ENCODE measurements at places on chromosomes 11 and 22.
A peak's percentile ranks its signal among the peaks of the same experiment; 100 is the strongest.

- DNase-seq: no peak
These were observed 77.2 kb upstream of the FTH1 start for GRCh38 chr11:62044639-62045121.

DNA sequence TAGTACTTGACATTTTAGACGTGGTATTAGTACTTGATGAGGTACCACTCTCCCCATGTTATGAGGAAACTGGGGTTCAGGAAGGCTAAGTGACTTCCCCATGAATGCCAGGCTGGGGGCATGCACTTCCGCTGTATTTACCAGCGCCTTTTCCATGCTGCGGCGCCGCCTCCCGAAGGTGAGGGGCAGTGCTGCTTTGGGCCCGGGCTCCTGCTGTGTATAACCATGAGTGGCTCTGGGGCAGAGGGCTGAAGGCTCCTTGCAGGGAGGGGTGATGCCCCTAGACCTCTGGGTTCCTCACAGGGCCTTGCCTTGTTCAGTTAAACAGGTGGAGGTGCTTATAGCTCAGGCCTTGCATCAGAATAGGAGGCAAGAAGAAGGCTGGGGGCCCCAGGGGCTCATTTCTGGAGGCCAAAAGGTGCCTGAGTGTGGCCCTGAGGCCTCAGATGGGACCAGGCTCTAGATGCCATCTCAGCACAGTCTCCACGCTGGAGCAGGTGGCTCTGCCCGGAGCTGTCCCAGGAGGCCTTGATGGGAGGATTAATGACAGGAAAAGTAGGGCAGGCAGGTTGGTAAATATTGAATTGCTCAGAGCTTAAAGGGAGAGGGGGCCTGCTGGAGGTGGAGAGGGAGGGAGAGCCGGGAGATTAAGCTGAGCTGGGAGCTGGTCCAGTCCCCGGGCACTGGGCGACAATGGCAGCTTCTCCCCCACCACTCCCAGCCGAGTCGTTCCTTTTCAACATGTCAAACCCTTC, 129.6 kb downstream of the CEP164 start:
- DNase-seq: no peak

GRCh38 chr22:44956840-44957767, 52.7 kb downstream of the PHF21B start:
- DNase-seq: no peak

- DNase-seq: no peak
These were observed 69.5 kb downstream of the DBX1 start for GRCh38 chr11:20090654-20091374.

- no peak for DNase-seq
These were observed 162.3 kb downstream of the FBXO7 start for GRCh38 chr22:32636884-32637283.

DNA sequence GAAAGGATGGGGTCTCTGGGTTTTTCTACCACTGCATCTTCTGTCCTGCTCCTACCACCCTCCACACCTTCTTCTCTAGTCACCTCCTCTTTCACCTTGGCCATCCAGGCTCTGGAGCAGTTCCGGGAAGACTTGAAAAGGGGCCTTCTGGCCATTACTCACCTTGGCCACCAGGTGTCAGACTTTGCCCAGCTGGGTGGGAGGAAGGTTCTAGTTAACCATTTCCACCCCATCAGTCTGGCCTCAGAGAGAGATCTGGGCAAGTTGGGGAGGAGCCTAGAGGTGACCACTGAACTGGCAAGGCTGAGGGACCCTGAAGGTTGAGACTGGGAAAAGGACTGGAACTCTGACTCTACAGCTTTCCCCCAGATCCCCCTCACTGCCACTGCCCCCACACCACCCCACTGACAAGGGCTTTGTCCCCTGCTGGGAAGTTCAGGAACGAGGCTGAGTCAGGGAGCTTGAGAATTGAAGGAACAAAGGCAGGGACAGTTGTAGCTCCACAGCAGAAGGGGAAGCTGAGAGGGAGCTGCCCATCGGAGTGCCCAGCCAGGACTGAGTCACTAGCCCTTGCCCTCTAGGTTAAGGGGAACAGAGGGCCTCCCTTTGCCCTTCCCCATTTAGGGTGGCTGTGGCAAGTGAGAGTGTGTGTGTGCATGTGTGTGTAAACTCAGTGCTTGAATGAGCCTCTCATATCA, 3.7 kb upstream of the POLD4 start:
- DNase-seq: no peak

GRCh38 chr11:36149538-36150242, 139.5 kb downstream of the COMMD9 start:
- DNase-seq: peak; percentile 86

- peak; percentile 1 for DNase-seq
These were observed 63.4 kb downstream of the RCN1 start for GRCh38 chr11:32154275-32154674.

DNA sequence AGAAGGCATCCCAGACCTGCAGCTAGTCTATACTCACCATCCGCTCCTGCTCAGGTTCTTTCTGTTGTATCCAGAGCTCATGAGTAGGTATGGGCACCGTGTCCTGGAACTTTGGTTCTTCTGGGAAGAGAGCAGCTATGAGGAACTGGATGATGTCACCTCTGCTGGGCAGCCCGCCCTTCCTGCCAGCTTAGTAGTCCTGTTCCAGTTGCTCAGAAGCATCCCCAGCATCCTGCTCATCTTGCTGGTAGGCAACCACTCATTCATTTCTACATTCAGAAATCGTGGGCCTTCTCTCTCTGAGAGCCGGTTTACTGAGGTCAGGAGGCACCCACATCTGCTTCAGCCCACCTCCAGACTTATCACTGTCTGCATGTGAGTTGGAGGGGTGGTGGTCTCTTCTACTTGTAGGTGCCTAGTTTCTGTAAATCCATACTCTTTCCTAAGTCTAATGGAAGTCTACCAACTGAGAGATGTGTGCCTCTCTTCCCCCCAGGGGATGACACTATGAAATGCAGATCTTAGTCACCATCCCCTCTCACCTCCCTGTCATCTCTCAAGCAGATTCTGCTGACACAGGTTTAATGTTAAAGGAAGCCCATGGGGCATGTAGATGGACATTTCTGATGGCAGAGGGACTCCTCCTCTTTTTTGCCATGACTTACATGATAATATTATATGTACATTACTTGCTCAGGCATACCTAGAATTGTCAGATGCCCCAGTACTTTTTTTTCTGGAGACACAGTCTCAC, 29.6 kb upstream of the CCDC134 start:
- DNase-seq: no peak

DNA sequence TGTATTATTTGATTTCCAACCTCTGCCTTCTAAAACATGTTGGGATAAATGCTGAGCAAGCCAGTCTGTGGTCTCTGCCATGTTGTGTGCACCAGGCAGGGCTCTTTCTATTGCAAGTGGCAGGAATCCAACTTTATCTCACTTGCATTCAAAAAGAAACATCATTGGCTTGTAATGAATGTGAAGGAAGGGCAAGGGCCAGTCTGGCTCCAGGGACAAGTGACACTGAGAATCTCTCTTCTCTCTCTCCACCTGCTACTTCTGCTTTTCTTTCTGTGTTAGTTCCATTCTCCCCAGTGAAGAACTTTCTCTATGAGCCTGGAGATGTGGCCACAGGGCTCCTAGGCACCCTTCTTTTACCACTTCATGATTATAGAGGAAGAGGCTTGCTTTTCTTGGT, 329.9 kb upstream of the NCAM1 start:
- DNase-seq: no peak

DNA sequence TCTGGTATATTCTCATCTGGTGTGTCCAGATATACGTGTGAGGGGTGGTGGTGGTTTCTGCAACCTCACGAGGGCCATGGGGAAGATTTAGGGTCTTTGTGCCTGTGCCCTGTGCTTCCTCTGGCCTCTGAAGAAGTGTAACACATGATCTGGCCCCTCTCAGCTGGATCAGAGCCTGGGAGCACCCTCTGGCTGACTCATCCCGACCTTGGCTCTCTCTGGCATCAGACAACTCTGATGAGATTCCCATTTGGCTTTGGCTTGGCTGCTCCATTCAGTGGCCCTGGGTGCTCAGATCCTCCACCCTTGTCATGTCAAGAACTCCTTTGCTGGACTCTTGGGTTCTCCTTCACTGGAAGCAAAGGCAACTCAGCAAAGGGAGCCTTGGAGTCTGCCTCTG, 45.2 kb downstream of the RASSF10 start:
- DNase-seq: no peak

DNA sequence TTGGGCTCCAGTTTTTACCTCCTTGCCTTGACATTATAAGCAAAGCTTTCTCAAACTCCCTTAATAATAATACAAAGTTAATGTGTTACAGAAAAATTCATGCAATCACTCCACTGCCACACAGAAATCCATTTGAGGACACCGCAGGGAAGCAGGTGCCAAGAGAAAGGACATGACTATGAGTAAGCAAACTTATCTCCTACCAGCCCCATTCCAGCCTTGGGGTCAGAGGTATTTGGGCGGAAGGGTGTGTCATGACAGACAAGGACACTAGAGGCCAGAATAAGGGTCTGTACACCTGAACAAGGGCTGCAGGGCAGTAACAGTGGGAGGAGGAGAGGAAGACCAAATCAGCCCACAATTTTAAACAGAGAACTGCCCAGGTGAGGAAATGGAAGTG, 5.9 kb downstream of the GNG3 start:
- no peak for DNase-seq

- peak; percentile 87 for DNase-seq
These were observed 176.3 kb upstream of the TMEM45B start for GRCh38 chr11:129639300-129639699.

- no peak for DNase-seq
These were observed 1.1 kb upstream of the RPLP2 start for GRCh38 chr11:808427-809286.

- DNase-seq: no peak
These were observed 31.1 kb upstream of the PRSS23 start for GRCh38 chr11:86769219-86769618.

DNA sequence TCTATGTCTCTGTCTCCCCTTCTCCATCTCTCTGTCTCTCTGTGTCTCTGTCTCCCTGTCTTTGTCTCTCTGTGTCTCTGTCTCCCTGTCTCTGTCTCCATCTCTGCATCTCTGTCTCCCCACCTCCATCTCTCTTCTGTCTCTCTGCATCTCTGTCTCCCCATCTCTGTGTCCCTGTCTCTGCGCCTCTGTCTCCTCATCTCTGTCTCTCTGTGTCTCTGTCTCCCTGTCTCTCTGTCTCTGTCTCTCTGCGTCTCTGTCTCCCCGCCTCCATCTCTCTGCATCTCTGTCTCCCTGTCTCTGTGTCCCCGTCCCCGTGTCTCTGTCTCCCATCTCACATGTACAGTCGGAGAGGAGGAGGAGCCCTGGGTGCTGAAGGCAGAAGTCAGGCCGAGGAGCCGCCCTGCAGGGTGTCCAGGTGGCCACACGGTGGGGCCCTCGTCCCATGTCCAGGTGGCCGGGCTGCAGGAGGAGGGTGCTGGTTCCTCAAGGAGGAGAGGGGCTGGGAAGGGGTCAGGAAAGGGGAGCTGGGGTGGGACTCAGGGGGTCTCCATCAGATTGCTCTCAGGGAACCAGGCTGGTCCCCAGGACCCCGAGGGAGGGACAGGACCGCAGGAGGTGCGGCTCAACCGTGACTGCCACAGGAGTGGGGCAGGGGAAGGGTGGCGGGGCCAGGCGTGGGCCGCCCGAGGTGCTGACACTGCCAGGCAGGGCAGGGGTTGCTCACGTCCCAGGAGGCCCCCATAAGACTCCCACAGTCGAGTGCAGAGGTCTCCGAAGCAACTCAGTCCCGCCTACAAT, 25.6 kb upstream of the TH start:
- DNase-seq: no peak

- no peak for DNase-seq
These were observed 27.8 kb downstream of the CREB3L1 start for GRCh38 chr11:46305295-46305694.

DNA sequence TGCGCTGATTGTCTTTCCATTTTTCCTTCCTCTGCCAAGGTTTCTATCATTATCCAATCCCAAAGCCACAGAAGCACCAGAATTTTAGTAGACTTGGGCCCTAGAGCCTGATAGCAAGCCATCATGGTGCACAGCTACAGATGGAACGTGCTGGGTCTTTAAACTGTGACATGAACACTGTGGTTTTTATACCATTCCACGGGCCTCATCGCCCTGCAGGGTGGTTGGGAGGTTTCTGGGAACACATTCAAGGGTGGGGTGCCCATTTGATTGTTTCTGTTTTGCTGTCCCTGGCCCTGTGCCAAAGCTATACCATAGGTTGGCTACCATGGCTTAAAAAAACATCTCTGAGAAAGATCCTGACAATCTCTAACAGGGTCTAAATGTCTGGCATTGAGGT, 151.9 kb downstream of the CACNA1I start:
- no peak for DNase-seq

- DNase-seq: no peak
These were observed 53.4 kb downstream of the P4HA3 start for GRCh38 chr11:74257959-74258553.

GRCh38 chr11:17414317-17414737, 25.9 kb upstream of the KCNJ11 start:
- DNase-seq: no peak

All from AG09309 (cell line).